Pons (tissue), 1 donor: ENCODE measurements at places on chromosomes 1 and 21.
A peak's percentile ranks its signal among the peaks of the same experiment; 100 is the strongest.

DNA sequence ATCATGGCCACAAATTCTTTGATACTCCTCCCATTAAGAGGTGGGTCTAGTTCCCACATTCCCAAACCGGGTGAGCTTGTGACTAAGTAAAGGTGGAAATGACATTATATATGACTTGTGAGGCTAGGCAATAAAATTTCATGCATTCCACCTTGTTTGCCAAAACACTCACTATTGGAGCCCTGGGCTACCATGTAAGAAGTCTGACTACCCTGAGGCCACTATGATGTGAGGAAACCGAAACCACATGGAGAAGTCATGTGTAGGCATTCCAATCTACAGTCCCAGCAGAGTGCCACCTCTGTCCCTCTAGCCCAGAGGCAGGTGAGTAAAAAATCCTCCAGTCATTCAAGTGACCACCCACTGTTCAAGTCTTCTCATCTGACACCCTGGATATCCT lies 17.9 kb upstream of the SMG7 start:
- no peak for DNase-seq

- no peak for DNase-seq
These were observed 5.5 kb downstream of the GLIS1 start for GRCh38 chr1:53733447-53733931.

DNA sequence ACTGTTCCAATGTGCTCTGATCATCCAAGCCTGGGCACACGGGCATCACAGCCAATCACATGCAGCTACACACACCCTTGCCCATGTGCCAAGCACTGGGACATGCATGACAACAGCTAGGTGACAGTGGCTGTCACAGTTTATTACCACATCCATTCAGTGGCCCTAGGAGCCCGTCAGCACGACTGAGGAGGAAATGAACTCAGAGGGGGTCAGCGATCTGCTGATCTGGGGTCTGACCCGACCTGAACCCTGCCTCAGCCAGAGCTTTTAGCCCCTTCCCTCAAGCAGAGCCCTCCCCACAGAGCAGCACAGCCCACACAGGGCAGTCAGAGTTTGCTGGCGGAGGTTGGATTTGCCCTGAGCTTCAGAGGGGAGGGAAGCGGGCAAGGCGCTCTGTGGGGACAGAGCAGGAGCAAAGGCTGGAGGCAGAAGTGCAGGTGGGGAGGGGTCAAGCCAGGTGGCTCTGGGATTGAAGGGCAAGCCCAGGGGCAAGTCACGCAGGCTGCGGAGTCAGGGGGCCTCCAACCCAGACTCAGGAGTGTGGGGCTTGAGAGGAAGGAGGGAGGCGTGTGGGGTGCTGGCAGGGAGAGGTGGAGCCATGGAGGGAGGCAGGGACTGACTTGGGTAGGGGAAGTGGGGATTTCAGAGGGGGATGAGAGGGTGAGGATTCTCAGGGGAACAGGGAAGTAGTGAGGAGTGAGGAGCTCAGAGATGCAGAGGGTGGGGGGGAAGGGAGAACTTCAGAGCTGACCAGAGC lies 10.4 kb downstream of the SH3BGRL3 start:
- no peak for DNase-seq

GRCh38 chr1:64403331-64403730 lies 66.6 kb upstream of the CACHD1 start:
- no peak for DNase-seq

DNA sequence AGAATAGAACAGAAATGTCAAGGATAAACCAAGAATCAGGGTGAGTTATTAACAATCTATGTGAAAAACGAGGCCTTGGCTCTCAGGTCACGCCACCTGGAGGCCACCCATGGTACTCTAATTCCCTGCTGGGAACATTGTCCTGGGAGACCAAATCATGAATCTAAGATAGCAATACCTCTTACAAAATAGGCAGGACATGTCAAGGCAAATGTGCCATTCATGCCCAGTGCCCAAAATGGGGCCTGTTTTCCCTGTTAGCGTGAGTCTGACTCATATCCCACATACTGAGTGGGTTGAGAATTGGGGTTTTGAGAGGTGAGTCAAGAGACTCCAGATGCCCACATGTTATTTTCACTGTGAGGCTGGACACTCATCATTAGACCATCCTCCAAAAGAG lies 380.8 kb downstream of the HHIPL2 start:
- no peak for DNase-seq

- no peak for DNase-seq
These were observed 543 bp downstream of the ABCB10 start for GRCh38 chr1:229557913-229558414.

DNA sequence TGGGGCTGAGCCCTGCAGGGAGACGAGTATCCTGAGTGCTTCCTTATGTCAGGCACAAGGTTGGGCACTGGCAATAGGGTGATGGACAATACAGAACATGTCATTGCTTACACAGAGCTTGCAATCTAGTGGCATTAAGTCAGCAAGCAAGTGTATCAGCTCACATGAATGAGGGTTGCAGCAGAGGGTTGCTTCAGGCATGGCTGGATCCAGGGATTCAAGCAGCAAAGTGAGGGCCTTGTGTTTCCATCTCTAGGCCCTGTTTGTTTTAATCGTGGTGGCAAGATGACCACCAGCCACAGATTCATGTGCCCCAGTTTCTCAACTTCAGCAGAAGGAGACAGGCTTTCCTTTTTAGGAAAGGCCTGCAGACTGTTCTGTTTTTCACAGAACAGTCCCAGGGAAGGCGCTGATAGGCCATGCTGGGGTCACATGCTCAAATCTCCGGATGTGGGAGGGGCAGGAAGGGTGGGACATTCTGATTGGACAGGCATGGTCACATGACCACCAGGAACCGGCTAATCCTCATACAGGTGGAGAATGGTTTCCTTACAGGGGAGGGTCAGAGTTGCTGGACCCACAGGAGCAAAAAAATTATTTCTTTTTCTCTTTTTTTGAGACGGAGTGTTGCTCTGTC lies 14.4 kb downstream of the PLOD1 start:
- no peak for DNase-seq

DNA sequence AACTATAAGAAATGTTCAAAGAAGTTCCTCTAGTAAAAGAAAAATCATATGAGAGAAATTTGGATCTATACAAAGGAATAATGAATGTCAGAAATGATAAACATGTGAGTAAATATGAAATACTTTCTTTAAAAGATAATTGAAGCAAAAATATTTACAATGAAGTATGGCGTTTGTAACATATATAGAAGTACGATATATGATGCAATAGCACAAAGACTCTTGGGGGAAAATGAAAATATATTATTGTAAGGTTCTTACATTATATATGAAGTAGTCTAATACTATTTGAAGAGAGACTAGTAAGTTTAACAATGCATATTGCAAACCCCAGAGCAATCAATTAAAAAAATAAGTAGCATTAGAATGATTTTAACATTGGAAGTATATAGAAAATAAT lies 20.3 kb upstream of the CCN1 start:
- no peak for DNase-seq

DNA sequence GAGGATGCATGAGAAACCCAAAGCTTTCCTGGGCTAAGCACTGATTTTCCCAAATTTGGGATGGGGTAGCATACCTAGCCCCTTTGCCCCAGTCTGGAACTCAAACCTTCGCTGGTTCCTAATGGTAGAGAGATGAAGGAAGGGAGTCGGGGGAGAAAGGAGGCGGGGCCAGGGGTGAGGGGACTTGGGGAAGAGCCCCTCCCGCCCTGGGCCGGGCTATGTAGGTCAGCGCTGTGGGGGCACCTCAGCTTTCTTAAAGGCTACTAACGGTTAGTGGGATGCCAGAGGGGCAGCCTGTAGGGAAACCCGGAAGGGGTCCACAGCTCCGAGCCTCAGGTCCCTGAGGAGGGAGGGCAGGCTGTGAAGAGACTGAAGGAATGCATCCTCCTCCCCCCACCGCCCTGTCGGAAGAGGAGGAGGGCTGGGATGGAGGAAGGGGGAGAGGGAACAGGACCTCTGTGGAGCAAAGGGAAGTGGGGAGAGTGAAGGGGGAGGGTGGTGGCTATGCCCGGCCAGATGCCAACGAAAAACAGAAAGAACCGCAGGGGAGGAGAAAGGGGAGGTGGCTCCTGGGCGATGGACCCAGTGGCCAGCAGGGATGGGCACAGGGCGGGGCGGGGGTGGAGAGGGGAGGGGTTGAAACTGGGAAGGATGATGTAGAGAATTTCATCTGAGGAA lies 1.3 kb downstream of the CADM3 start:
- DNase-seq: no peak

DNA sequence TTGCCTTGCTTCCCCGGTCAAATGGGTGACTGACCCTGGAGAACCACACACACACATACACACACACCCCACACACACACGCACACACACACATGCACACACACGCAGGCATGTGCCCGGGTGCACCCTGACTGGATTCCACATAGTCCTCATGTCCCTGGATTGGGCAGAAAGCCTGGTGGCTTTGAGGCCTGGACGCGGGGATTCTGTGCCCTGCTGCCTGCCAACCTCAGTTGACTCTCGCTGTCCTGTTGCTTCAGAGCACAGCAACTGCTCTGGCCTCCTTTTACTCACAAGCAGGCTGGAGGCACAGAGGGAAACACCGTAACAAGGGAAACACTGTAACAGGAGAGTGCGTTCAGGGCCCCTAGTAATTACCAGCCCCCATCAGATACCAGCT lies 6.4 kb downstream of the RORC start:
- no peak for DNase-seq

DNA sequence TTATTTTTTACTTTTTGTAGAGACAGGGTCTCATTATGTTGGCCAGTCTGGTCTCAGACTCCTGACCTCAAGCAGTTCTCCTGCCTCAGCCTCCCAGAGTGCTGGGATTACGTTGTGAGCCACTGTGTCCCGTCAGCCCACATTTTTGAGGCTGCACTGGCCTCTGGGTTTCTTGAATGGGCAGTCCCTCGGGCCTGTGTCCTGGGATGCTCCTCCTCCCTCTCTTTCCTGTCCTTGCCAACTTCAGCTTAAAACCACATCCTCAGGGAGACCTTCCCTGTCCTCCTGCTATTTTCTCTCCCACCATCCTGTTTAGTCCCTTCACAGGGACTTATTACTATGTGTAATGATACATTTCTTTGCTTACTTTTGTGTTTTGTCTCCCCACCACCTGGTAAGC lies 31.4 kb upstream of the LYST start:
- no peak for DNase-seq

DNA sequence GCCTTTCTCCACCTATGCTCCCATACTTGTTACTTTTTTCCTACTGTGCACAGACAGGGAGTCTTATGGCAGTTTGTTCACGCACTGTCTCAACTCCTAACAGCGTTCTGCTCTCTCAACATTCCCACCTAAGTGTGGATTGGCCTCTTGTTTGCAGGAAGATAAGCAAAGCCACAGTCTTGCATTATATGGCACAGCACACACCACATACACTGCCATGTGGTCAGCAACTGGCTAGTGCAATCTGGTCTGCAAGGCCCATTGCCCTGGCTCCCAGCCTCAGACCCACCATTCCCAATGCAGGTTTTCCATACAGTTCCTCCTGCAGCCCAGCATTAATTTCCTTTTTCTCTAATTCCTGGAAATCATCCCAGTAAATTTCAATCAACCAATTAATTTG lies 38.3 kb upstream of the LAMC2 start:
- DNase-seq: no peak

GRCh38 chr1:91303165-91303564 lies 101.5 kb downstream of the HFM1 start:
- DNase-seq: no peak

DNA sequence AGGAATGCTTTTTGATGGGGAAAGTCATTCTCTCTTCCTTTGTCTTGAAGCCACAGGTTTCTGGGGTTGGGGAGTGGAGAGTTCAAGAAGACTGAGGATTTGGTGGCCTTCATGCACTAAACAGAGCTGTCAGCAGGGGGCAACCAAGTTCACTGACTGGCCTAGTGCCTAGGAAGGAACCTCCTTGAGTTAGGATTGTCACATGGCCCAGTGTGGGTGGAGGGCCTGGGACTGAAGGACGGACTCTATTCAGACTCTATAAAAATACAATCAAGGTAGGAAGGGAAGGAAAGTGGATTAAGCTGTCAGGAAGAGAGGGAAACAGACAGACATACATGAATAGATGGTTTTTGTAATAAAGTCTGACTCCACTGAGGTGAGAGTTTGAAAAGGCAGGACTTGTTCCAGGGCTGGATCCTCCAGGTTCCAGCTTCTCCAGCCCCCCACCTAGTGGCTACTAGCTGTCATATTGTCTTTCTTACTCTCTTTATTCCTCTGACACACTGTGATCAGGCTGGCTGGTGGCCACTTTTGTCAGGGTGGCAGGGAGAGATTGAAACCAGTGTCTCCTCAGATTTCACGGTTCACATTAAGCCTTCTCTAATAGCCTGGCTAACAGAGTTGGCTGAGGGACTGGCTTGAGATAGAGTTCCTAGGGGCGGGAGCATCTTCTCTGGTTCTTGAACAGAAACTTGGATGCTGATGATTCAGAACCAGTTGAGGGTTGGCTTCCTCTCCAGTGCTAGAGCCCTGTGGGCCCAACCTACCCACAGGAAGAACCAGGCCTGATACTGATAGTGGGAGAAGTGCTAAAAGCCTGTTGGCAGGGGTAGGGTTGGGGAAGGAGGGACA lies 4.1 kb upstream of the SH3BGRL3 start:
- peak; percentile 93 for DNase-seq

GRCh38 chr1:210455840-210456603 lies 127.3 kb downstream of the HHAT start:
- no peak for DNase-seq

GRCh38 chr1:72023063-72023930 lies 259.0 kb downstream of the NEGR1 start:
- no peak for DNase-seq

DNA sequence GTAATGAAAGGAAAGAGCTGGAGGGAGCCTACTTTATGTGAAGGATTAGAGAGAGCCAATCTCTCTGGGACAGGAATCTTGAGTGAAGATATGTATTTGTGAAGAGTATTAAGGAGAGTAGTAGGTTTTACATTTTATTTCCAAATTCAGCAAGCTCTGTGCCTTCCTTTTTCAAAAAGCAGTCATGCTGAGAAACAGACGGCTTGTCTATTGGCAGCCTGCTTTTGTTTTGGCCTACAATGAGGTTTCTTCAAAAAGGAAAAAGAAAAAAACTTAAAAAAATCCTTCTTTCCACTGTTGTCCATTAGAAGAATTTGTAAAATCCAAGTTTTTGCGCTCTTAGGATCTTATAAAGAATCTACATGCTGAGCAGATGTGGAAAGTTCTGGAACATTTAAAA lies 103.6 kb upstream of the PTGFR start:
- DNase-seq: no peak

GRCh38 chr21:37412603-37413360 lies 46.2 kb downstream of the DYRK1A start:
- no peak for DNase-seq
